Posterior cingulate gyrus (tissue), 11 donors: ENCODE measurements at places on chromosomes 16 and 17.

DNA sequence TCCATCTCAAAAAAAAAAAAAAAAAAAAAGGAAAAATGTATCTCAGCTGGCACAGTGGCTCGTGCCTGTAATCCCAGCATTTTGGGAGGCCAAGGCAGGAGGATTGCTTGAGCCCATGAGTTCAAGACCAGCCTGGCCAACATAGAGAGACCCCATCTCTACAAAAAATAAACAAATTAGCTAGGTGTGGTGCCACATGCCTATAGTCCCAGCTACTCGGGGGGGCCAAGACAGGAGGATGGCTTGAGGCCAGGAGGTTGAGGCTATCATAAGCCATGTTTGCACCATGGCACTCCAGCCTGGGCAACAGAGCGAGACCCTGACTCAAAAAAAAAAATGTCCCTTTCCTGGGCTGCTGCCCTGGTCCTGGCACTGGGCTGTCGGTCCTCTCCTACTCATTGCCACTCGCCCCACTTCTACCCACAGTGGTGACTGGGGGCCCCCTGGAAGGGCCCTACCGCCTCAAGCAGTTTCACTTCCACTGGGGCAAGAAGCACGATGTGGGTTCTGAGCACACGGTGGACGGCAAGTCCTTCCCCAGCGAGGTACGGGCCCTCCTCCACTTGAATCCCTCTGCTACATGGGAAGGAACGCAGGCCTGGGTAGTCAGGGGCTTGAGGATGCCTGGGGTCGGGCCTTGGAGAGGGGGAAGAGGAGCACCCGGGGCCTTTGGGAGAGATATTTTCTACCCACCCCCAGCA, 6.1 kb downstream of the CA7 start:
- no peak for DNase-seq

GRCh38 chr17:20153231-20153630, 144.1 kb downstream of the SPECC1 start:
- no peak for DNase-seq

DNA sequence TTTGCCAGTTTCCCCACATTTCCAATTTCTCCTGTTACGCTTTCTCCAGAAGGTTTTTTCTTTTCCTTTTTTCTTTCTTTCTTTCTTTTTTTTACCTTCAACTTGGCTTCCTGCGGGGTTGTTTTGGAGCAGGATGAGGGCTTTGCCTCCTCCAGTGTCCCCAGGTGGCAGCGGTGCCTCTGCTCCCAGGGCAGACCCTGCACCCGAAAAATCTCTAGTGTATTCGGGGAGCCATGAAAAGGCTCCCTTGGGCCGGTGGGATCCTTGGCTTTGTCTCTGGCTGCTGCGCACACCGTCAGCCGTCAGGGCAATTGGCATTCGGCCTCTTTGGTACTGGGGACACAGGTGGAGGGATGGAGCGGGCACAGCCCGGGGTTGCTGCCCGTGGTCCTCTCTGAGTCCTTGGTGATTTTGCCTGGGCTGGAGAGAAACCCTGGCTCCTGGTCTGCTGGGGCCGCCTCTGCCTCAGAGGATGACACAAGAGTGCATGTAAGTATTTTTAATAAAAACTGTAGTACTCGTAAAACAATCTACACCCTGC, 846 bp downstream of the ITGB3 start:
- no peak for DNase-seq

GRCh38 chr16:8916541-8917225, 34.5 kb downstream of the LITAFD start:
- no peak for DNase-seq

DNA sequence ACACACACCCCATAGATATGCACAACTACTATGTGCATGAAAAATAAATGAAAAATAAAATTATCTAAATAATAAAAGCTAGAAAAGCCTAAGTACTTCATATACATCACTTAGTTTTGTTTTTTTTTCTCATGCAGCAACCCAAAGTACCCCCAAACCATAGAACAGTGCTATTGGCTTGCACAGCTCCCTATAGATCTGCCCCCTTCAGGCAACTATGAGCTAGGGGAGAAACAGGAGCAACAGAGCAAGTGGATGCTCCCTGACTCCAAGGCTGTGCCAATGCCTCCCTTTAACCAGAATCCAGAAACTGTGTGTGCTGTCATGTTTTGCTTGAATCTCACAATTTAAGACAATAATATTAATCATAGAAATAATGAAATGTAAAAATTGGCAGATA, 605.5 kb downstream of the TOX3 start:
- no peak for DNase-seq

GRCh38 chr17:57092779-57093178, 7.7 kb downstream of the AKAP1 start:
- DNase-seq = no peak

DNA sequence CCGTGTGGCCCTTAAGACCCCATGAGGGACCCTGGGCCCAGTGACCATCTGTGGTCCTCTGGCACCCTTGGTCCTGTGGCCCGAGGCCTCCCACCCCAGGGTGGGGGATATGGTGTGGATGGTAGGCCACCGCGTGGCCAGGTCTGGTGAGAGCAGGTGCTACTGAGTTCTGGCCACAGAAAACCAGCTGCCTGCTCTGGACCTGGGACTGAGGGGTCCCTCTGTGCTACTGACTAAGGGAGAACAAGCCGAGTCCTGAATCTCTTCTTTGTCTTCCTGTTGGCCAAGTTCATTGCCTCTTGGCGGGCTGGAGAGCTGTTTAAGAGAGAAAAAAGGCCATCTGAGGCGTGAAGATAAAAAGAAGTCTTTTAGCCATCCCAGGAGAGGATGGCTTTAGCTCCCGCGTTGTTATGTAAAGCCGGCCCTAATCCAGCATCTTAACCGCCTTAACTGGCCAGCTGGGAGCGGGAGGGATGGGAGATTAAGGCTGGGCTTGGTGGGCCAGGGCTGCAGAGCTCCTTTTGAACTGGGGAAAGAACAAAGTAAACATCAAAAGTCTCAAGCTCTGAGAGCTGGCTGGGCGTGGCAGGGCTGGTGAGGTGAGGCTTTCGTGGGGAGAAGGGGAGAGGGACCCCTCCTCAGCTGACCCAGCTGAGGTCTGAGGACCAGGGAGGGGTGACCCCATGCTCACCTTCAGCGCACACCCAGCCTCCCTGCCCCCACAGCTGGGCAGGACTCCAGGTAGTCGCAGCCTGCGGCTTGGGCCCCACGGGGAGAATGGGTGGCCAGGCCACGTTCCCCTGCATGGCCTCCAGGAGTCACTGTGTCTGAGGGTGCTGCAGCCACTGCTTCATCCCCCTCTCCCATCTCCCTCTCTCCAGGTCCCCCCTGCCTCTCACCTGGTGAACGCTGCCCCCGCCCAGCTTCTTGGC, 62.4 kb downstream of the NKD1 start:
- DNase-seq = no peak

GRCh38 chr17:12070561-12070960, 49.9 kb downstream of the MAP2K4 start:
- DNase-seq = no peak

- no peak for DNase-seq
Observed at GRCh38 chr16:57949013-57949412, 21.9 kb downstream of the CNGB1 start.
